ENCODE measurements at places on chromosomes 4 and X. TPM values are rescaled to one million over a fixed set of nuclear protein-coding genes. Genes with fewer than 3 reads are reported as not detected.

Gene SULT1B1
- total RNA-seq, result 1.5 TPM

Gene ZNF711
- 0.33 TPM for total RNA-seq

Gene RASL11B
- total RNA-seq, result 0.20 TPM

Gene APOO
- 6.0 TPM for total RNA-seq

Gene HTATSF1
- 30.0 TPM for total RNA-seq

Gene GABRB1
- 0.99 TPM for total RNA-seq

Gene GYPE
- total RNA-seq, result 2.1 TPM

Gene NXF2B
- total RNA-seq, result not detected

Gene MAGEA4
- total RNA-seq, result not detected

Gene CACNA1F
- total RNA-seq, result not detected

Gene PACRGL
- 18.2 TPM for total RNA-seq

Gene RPS3A
- total RNA-seq, result 1,054 TPM

Gene ASB12
- not detected for total RNA-seq

Gene CFAP299
- 2.9 TPM for total RNA-seq

Gene PAGE4
- total RNA-seq, result not detected

Gene SPINK2
- total RNA-seq, result not detected

Data from smooth muscle cell of the pulmonary artery (primary cell).